ENCODE measurements at places on chromosomes 3 and 15.
A peak's percentile ranks its signal among the peaks of the same experiment; 100 is the strongest.

DNA sequence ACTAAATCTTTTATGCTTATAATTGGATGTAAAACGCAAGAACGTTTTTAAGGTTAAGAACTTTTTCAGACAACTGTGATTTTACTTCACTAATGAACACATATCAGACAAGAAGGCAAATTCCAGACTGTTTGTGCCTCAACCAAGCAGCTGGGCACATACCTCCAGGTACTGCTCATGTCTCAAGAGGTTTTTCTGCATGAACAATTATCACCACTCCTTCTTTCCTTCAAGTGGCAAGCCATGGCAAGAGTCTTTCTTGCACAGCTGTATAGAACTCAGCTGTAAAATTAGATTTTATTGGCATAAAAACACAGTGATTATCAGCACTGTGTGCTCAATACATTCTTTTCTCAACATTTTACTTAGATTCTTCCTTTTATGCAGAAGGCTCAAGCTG, 64.3 kb downstream of the FNDC3B start:
- DNase-seq, result no peak

DNA sequence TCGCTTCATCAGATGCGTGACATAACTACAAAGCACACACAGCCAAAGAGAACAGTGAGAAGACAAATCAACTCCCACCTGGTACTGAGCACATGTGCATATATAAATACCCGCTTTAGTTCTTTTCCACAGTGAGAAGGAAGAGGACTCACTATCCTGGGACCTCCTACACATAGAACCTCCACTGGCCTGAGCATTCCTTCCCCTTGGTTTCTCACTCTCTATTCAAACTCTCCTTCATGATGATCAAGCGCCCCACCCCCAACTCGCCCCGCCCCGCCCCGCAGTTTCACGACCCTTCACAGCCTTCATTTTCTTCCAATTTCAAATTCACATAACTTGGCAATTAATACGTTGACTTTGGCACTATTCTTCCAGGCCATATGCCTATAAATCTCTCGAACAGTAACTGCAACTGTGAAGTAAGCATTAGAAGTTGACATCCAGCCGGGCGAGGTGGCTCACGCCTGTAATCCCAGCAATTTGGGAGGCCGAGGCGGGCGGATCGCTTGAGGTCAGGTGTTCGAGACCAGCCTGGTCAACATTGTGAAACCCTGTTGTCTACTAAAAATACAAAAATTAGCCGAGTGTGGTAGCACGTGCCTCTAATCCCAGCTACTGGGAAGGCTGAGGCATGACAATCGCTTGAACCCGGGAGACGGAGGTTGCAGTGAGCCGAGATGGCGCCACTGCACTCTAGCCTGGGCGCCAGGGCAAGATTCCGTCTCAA, 1.1 kb downstream of the RPS17 start:
- DNase-seq, result no peak

DNA sequence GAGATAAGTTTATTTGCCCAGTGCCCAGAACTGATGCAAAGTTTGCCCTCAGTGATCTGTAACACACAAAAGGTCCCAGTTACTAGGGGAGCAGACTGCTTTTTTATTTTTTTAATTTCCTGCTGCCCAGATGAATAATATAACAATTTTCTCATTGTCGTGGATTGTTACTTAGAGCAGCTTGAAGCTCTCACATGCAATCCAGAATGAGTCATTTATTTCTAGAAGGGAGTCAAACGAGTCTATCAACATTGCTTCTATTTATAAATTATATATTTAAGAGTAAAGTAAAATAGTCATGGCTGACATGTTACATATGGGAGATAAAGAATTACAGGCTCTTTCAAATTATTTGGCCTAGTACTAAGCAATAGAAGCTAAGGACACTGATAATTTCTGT, 41.3 kb downstream of the MEIS2 start:
- no peak for DNase-seq

GRCh38 chr3:57805674-57806073, 49.6 kb downstream of the SLMAP start:
- no peak for DNase-seq

GRCh38 chr3:168909260-168909659, 754.3 kb downstream of the MECOM start:
- no peak for DNase-seq

- DNase-seq, result no peak
These were observed 67.7 kb downstream of the SCAPER start for GRCh38 chr15:76837474-76837873.

GRCh38 chr3:171333784-171334464, 126.3 kb downstream of the TNIK start:
- no peak for DNase-seq

- DNase-seq, result no peak
These were observed 96.0 kb downstream of the LSM3 start for GRCh38 chr3:14274612-14274936.

GRCh38 chr3:47162697-47163168, 1.2 kb downstream of the SETD2 start:
- DNase-seq, result no peak

- DNase-seq, result no peak
These were observed 142.8 kb downstream of the GOLIM4 start for GRCh38 chr3:167952969-167953368.

GRCh38 chr3:72661115-72661457, 187.2 kb downstream of the SHQ1 start:
- DNase-seq, result no peak

GRCh38 chr3:79246875-79247724, 520.7 kb downstream of the ROBO1 start:
- DNase-seq, result no peak

DNA sequence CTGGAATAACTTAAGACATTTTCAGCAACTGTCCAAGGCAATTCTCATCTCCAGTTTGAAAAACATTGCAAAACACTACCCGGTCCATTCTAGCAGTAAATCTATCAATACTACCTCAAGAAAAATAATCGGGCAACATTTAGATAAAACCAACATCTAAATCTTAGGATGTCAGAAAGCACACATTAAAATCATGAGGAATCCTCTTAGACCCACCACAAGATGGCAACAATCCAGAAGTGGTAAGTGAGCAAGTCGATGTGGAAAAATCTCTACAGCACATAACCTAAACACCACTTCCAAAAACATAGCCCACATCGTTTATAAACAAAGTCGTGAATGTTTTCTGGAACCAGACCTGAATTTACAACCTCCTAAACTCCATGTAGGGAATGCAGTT, 5.7 kb downstream of the PLCH1 start:
- no peak for DNase-seq

DNA sequence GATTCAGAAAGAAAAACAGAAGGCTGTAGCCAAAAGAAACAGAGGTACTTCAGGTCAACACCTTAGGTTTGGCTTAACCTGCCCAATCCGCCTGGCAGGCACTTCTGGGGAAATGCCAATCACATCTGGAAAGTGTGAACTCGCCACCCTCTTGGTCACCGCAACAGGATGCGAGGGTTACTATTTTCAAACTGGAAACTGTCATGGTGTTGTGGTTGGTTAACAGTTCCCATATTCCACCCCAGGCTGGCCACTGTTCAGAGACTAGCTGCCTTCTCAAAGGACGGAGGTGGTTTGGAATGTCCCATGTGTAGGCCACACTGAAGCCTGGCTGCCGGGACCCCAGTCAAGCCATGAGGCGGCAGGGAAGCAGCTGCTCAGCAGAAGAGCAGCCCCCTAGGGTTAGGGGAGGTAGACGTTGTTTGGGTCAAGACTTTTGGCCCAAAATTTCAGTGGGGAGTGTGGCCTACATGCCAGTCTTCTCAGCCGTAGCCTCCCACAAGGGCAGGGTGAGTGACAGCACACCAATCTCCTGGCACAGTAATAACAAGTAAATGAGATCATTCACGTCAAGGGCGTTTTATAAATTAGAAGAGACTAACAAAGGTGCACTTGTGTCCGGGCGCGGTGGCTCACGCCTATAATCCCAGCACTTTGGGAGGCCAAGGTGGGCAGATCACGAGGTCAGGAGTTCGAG, 54.6 kb downstream of the UMPS start:
- DNase-seq, result no peak

- no peak for DNase-seq
These were observed 23.6 kb downstream of the HEG1 start for GRCh38 chr3:125032100-125032643.

- no peak for DNase-seq
These were observed 9.3 kb upstream of the TM4SF18 start for GRCh38 chr3:149342413-149343380.

GRCh38 chr15:43212299-43212698, 8.5 kb downstream of the EPB42 start:
- DNase-seq, result no peak

GRCh38 chr15:73839699-73840377, 33.5 kb upstream of the TBC1D21 start:
- no peak for DNase-seq

- DNase-seq, result peak; percentile 24
These were observed 57.5 kb upstream of the HERC1 start for GRCh38 chr15:63891079-63891767.

DNA sequence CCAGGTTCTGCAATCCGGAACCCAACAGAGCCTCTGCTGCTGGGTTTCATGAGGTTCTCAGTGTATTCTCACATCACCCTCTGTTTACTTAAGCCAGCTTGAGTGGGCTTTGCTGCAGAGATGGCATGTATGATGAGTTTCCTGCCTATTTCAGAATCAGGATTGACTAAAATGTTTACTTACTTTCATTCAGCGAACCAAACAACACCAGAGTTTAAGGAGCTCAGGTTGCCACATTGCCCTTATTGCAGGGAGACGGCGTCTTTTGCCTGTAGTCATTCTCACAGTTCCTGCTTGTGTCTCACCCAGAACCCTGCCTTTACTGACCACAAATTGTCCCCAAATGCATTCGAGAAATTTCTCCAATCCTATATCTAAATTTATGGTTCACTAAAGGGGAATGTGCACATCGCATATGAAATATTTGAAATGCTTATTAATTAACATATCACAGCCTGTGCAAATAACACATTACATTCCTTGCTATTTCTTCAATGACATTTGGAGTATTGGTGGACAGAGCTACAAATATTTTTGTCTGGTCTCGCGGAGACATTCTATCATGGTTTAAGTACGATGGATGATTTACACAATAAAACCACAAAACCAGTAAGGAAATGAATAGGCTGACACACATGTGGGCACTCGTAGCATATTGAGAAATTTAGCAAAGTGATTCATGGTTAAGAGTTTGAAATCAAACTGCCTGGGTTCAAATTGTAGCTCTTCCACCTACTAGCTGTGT, 377.2 kb upstream of the CFAP20DC start:
- no peak for DNase-seq

DNA sequence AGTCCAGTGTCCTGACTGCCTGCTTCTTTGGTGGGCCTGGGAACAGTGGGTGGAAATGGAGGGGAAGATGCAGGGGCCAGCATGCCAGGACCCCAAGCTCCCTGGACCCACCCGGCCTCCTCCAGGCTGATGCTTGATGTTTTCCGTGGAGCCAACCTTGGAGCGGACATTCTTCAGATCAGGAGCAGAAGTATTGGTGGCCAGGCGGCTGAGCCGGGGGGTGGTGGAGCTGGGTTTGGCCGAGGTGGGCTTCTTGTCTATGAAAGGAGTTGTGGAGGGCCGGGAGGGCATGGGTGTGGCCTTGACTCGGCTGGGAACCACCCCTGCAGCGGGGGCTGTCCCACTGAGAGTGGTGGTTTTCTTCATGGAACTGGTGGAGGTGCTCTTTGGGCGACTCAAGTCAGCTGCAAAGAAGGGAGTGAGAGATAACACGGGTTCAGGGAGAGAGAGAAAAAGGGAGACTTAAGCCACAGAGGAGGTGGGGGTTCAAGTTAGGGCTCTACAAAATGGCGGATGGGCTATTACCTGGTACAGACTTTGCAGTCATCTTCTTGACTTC, 67.8 kb downstream of the DHX30 start:
- no peak for DNase-seq

DNA sequence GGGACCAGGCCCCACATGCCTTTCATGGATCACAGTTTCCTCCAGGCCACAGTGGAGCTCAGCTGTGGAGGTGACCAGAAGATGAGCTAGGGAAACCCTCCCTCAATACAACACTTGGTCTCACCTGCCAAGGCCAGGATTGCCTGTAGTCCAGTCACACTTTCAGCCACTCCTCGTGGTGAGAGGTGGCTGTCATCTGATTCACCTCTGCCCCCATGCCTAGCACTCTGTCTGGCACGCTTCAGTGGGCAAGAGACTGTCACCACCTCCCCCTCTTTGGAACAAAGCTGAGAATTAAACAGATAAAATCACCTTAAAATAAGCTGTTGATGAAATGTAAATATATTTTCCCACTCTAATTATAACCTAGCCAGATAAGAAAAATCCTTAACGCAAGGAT, 4.0 kb upstream of the IL17RD start:
- DNase-seq, result no peak

GRCh38 chr3:72039677-72040076, 254.7 kb upstream of the PROK2 start:
- DNase-seq, result no peak

DNA sequence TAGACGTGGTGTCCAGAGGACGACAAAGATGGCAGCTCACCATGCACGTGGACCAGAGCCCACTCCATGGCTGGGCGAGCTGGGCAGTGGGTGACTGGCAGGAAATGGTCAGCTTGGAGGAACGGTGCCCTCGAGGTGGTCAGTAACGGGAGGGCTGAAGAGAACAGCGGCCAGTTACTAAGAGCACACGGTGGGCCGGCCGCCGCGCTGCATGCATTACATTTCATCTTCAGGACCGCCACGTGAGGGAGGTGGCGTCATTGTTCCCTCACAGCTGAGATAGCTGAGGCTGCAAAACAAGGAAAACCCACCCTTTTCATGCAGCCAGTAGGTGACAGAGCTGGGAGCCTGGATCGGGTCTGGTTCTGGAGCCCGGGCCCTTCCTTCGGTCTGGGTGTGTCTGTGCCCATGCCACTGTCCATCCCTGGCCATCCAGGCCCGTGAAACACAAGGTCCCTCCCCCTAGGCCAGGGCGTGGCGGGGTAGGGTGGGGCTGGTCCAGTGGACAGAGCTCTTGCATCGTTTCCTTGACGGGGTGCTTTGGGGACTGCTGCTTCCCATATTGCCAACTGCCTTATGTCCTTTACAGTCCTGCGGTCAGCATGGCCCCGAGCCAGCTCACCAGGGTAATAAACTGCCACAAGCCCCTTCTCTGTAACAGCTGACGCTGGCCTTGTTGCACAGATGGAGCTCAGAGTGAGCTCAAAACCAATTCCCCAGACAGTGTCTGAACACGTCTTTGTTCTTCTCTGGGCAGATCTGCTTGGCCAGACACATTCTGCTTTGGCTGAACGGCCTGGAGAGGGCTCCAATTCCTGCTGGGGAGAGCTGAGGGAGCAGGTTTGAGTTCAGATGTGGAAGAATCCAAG, 51.8 kb downstream of the RGMA start:
- no peak for DNase-seq

- DNase-seq, result no peak
These were observed 27.3 kb upstream of the FILIP1L start for GRCh38 chr3:100141586-100141985.

GRCh38 chr15:89400116-89400781, 65.6 kb upstream of the POLG start:
- peak; percentile 42 for DNase-seq

- DNase-seq, result no peak
These were observed 14.7 kb downstream of the GPD1L start for GRCh38 chr3:32121137-32121536.

Data from NCI-H1930 (cell line).